Stimulated activated CD4-positive, alpha-beta T cell treated with anti-CD3 and anti-CD28 coated beads, TNF-alpha, amount 100 ng/mL, for 4 hours (primary cell): ENCODE measurements at places on chromosomes 5 and 9.

DNA sequence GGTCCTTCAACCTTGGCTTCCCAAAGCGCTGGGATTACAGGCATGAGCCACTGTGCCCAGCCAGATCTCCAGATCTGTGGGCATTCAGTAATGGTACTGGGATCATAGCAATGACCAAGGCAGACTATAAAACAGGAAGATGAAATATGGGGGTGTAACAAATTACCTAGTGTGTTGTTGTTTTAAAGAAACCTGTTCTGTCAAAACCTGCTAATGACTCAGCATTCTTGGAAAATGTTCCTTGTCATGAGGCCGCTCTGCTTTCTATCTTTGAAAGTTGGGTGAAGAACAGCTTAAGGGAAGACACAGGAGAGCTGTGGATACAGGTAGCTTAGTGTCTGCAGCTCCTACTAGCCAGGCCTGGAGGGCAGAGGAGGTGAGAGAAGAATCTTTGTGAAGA lies 19.4 kb downstream of the TARS1 start:
- DNase-seq: no peak

DNA sequence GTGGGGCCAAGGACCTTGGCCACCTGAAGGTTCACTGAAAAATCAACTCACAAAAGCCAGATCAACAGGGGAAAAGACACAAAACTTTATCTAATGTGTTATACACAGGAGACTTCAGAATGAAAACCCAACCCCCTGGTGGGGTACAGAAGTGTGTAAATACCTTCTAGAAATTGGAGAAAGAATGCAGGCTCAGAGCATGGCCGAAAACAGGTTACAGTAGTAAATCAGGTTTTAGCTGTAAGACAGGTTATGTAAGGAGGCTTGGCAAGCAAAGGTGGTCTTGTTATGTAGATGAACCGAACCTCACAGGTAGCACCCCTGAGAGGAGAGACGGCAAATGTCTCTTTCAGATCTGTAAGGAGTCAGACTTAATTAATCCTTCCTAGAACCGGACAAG lies 10.0 kb downstream of the CEMIP2 start:
- no peak for DNase-seq

GRCh38 chr5:96657068-96657467 lies 5.1 kb upstream of the CAST start:
- peak; percentile 9 for DNase-seq

- no peak for DNase-seq
These were observed 92.8 kb upstream of the ELL2 start for GRCh38 chr5:96054311-96055030.

DNA sequence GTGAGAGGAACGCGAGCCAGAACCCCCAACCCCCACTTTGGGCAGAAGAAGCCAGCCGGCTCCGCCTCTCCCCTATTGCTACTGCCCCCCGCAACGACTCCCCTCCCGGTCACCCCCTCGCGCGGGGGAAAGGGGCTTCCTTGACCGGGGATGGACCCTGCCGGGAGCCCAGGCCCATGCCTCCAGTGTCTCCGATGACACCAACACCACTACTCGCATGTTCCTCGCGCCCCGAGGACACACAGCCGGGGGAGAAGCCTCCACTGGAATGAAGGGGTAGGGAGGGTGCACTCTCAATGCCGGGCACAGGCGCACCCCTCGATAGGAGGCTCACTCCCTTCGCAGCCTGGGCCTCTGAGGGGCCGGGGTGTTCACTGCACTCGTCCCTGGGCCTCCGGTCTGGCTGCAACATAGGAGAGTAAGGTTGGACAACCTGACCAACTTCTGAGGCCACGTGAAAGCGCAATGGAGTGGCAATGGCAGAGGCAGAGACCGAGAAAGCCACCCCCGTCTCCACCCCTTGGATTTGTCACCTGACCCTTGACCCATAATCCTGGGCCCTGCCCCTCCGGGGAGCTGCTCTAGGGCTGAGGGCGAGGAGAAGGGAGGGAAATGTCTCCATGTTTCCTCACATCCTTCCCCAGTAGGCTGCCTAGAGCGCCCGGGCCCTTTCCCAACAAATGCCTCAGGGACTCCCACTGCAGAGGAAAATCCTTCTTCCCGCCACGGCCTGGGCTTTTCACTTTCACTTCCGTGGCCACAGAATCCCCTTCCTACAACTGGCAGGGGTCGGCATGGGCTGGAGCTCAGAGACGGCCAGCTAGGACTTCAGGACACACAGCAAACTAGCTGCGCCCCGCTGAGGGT lies 1.1 kb upstream of the CNTFR start:
- no peak for DNase-seq

- DNase-seq: no peak
These were observed 73.8 kb downstream of the RGS3 start for GRCh38 chr9:113537229-113537810.

- DNase-seq: no peak
These were observed 6.0 kb downstream of the RASEF start for GRCh38 chr9:83056911-83057310.

DNA sequence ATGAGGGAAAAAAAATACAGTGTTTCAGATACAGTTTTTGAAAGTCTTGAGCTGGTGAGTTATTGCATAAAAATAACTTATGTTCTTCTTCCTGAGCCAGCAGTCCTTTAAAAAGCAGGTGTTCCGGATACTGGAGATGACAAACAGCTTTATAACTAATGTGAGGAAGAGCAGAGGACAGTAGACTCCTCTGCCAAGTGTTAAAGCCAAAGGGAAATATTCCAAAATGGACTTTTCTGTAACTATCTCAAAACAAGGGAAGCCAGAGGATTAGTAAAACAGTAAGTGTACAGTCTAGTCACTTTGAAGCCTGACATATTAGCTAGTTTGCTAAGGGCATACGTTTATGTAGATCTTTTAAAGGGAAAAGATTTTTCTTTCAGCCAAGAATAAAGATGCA lies 11.0 kb upstream of the SNCAIP start:
- no peak for DNase-seq

DNA sequence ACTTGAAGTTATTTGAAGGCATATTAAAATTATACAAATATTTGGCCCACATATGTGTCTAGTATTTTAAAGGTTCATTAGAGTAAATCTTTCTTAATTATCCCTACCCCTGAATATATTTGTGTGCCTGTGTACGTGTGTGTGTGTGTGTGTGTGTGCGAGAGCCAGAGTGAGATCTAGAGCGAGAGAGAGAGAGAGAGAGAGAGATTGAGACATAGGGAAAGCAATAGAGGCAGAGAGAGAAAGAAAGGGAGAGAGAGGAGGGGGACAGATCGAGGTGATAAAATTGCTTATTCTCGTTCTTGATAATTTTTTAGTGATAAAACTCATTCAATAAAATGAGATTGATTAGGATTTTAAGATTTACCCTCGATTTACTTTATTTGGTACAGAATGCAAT lies 47.4 kb downstream of the ADAMTS19 start:
- no peak for DNase-seq

- no peak for DNase-seq
These were observed 53.9 kb upstream of the TUT7 start for GRCh38 chr9:86408121-86408520.

DNA sequence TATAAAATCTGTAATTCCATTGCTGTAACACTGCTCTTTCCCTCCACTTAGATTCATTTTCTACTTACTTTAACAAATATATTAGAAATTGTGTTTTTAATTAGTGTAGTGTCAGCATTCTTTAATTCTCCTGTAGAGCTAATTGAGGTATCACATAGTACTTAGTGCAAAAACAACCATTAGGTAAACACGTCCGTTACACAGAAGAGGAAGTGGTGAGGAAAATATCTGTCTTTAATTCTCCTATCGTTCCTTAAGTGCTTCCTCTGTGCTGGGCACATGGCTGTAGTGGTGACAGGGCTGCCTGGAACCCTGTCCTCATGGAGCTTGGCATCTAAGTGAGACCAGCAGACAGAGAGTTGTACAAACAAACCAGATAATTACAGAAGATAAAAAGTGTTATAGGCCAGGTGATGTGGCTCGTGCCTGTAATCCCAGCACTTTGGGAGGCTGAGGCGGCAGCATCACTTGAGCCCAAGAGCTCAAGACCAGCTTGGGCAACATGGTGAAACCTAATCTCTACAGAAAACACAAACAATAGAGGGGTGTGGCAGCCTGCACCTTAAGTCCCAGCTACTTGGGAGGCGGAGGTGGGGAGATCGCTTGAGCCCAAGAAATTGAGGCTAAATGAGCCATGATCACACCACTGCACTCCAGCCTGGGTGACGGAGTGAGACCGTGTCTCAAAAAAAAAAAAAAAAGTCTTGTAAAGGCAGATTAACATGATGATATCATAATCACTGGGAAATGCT lies 36.4 kb downstream of the PARP8 start:
- DNase-seq: no peak

DNA sequence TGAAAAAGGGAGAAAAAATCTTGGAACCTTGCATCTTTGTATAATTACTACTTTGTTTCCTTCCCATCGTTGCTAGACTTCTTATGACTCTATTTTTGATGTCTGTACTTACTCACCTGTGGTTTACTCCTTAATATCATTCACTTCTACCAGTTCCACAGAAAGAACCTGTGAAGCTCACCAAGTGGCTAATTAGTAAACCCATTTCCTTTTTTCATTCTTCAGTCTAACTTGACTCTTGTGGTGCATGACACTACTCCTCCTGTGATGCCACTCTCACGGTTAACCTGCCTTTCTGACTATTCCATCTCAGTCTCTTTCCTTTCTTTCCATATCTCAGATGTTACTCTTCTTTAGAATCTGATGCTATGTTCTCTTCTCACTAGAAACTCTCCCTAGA lies 14.6 kb downstream of the RECK start:
- DNase-seq: no peak

DNA sequence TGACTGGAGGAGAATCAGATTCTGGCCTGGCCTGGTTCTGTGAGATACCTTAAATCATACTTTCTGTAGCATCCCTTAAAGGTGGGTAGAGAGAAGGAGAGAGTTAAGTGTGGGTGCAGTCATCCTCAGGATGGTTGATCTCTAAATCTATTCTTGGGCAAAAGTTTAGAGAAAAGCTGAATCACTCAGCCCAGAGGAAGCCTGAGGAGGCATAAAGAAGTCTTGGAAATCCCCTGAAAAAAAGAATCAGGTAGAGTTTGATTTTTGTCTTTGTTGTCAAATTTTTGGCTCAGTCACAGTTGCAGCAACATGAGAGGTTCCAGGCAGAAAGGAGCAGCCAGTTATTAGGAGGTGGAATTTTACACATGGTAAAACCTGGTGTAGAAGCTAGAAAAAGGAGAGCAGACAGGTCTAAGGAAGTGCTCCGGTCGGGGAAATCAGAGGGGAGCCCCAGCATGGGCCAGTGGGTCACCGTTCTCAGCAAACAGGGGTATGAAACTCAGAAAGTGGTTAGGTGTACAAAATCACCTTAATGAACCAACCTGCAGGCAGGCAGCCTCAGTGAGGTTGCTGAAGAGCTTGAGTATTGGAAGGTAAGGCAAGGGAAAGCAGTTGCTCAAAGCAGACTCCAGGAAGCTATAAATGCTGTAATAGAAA lies 116.2 kb upstream of the CNTLN start:
- DNase-seq: no peak

- no peak for DNase-seq
These were observed 101.5 kb downstream of the LRRC70 start for GRCh38 chr5:62680121-62680520.

GRCh38 chr9:1005043-1005667 lies 28.7 kb downstream of the DMRT3 start:
- DNase-seq: no peak

DNA sequence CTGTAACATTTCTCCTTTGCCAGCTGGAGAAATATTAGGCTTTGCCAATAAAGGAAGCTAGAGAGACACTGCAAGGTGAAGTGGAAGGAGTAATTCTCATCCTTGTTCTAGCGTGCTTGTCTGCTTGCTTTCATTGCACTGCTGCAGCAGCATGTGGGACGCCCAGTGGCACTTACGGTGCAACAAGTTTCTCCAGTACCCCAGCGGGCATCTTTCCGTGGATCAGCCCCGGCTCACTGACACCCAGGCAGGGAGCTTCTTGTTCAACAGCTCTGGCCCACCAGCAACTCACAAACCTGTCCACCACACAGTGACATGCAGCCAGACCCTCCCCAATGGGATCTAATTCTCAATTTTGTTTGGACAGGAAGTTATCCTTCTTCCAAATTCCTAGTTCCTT lies 233.2 kb downstream of the GLIS3 start:
- DNase-seq: no peak

DNA sequence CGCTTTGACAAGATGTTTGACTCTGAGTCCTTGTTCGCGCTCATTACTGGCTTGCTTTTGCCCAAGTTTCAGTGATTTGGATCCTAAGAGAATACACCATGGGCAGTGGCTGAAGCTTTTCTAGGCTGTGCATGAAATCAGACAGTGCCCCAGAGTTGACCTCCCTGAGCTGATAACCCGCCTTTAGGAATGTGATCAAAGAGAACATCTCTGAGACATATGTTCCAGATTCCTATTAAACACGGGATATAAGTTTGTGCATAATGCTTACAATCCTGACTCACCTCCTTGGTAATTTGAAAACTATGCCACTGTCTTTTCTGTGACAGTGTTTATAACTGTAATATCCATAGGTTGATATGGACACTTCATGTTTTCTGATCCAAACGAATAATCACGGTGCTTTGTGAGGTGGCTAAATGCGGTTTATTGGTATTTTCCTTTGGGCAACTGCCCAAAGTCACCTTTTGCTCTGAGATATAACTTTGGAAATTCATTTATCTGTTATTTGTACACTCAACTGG lies 732.9 kb downstream of the MTRR start:
- no peak for DNase-seq

GRCh38 chr5:139863361-139863760 lies 67.8 kb downstream of the PSD2 start:
- DNase-seq: no peak

DNA sequence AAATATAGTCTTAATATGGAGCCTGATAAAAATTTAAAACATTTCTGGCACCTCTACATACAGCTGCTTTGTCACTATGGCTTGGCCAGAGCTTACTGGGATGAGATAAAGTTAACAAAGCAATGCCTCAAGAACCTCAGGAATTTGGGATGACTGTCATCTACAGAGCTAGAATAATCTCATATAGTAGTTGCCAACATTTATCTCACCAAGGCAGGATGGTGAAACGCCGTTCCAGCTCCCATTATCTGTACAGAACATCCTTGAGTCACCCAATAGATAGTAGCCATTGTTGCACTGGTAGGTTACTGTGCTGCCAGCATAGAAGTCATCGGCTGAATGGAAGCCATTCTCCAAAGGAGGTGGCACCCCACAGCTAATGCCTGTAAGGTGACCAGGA lies 94.6 kb upstream of the TXNDC8 start:
- no peak for DNase-seq

- DNase-seq: no peak
These were observed 12.2 kb downstream of the CSNK1G3 start for GRCh38 chr5:123524146-123524545.

GRCh38 chr5:146751054-146751453 lies 127.5 kb downstream of the PPP2R2B start:
- no peak for DNase-seq
